ENCODE measurements at places on chromosomes 4 and X.

GRCh38 chr4:17781300-17782287 lies at the start of gene FAM184B:
Gene FAM184B, minus strand, starts transcription at chr4:17781621. Its CDS starts 322 bp downstream, at chr4:17781299.
- peak; percentile 12 for DNase-seq

- DNase-seq = no peak
These were observed 64.2 kb upstream of the NHSL2 start for GRCh38 chrX:71846429-71846828.

GRCh38 chr4:111546881-111547280 lies 598.4 kb upstream of the FAM241A start:
- no peak for DNase-seq

- no peak for DNase-seq
These were observed 40.9 kb downstream of the IL1RAPL1 start for GRCh38 chrX:28628120-28628519.

All from neural crest cell (in vitro differentiated cells).